ENCODE measurements at places on chromosomes 5 and 9.

DNA sequence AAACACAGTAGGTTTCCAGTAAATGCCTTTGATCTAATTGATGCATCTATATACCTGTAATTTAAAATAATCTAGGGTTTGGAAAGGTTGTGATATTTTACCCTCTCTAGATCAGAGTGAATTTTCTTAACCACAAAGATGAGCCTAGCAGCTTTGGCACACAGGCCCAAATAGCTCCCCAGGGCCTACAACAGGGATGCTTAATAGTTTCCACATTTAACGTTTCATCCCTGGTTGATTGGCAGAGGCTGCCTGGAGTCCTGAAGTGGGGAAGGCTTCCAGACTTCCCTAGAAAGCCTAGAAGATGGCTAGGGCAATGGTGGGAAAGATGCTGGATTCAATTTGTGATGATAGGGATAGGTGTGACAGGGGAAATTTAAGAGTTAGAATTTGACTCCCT lies 206.6 kb downstream of the NSG2 start:
- no peak for DNase-seq

DNA sequence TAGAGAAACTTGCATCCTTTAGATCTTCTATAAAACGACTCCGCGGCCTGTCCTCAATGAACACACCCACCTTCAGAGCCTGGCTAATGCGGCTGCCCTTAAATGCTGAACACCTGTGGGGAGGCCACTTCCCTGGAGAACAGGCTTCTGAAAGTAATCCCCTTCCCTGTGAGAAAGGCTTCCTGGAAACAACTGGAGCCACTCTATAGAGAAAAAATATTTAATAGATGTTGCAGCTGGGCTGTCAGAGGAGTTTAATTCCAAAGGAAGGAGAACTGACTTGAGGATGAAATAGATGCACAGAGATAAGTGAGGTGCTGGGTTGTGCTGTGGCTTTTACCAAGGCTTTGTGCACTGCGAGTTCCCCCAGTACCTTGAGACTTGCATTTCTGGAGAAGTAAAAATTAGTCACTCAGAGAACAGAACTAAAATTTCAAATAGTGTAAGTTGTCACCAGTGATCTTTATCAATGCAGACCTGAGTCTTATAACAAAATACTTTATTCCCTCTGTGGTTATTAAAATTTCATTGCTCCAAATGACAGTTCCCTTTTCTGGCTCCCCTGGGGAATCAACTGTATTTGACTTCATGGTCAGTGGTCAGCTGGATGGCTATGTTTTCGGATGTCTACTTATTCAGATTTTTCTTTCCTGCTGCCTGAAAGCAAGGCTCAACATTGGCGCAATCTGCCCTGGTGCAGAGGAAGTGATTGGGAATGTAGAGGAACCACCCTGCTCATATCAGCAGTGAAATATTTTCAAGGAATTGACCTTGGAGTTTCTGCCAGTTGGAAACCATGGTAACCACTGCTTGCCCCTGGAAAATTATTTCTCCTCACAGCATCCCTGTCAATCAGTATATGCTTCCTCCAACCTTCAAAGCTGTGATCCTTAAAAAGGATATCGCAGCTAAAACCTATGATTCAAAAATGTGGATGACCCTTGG lies 238.8 kb downstream of the SMARCA2 start:
- no peak for DNase-seq

DNA sequence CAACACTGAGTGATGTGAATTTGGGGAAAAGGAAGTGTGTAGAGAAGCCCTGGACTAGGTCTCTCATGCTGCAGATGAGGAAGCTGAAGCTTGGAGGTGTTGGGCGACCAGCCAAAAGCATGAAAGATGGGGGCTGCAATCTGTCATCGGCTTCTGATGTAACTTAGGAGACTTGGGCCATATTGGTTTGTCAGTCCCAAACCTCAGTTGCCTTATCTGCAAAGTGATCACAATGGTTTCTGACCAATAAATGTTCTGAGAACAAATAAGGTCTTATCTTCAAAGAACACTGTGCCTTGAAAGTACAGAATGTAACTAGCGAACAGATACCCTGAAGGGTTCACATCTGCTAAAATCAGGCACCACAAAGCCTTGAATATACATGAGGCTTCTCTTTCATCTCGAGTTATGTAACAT lies 198.4 kb upstream of the NR3C1 start:
- no peak for DNase-seq

DNA sequence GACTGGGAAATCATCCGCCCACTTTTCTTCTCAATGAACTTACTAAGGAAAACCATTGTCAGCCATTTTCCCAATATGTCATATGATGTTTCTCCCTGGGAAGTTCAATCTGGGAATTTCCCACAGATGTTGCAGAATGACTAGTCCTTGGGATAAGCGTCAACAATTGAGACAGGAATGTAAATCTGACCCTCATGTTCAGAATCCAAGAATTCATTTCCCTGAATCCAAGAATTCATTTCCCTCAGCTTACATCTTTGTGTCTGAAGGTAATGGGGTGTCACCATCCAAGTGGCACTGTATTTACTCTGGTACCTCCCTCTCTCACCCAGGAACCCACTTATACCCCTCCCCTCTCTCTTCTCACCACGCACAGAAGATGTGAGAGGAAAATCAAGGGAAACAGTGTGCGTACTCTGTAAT lies 7.4 kb downstream of the KLF9 start:
- no peak for DNase-seq

GRCh38 chr5:124972703-124973102 lies 226.3 kb upstream of the ZNF608 start:
- DNase-seq, result no peak

DNA sequence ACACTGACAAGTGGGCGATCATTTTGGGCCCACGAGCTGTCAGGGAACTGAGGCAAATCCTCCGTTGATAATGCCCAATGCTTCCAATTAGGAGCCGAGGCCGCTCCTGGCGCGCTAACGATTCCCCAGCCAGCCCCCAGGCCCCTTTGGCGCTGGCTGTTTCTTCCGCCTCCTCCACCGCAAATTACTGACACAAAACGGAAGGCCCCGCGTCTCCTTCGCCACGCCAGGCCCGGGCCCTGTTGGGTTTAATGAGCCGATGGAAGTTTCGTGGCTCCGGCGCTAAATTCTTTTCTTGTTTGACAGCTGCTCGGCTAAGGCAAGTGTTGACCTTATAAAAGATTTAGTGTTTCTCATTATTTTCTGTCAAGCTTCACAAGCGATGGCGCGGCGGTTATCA lies 25.7 kb upstream of the BARHL1 start:
- no peak for DNase-seq

DNA sequence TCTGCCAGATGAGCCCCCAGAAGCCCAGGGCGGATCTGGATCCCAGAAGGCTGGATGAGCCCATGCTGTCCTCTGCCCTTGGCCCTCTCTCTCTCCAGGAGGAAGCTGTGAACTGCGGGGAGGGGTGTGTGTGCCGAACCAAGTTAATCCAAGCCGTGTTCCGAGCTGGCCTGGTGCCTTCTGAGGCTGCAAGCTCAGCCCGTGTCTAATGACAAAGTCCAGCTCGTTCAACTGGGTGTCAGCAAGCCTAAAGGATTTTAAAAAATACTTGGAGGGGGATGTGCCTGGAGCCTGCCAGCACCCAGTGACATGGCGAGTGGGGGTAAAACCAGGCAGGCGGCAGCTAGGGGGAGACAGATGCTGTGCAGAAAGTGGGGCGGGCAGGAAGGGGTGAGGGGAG lies 8.0 kb downstream of the STC2 start:
- DNase-seq, result no peak

- no peak for DNase-seq
Measured at GRCh38 chr5:35101016-35101415, 53.3 kb upstream of the AGXT2 start.

GRCh38 chr5:35247648-35248034 lies 17.4 kb upstream of the PRLR start:
- DNase-seq, result no peak

GRCh38 chr9:10168241-10168640 lies 444.6 kb downstream of the PTPRD start:
- DNase-seq, result no peak

- no peak for DNase-seq
Measured at GRCh38 chr9:136621734-136622093, 41.0 kb upstream of the EGFL7 start.

DNA sequence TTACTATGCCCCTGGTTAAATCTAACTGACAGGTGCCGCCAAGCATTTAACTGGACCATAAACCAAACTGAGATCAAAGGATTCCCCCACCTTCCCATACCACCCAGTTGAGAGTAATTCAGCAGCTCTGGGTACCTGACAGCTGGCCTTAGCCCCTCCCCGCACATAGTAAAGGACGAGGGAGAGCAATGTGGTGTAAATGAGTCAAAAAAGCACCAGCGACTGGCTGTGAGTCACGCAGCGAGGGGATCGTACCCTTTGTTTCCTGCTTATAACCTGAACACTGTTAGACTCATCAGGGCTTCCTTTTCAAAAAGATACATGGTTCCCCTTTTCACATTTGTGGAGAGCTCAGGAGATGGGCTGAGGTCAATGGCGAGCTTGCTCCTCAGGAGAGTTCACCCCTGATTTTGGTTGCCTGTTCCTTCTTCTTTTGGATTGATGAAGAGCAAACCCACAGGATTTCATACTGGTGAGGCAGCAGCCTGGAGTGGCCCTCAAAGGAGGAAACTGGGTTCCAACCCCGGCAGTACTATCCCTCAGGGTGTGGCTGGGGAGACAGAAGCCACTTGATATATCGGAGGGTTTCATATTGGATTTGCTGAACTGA lies 71.5 kb downstream of the ANKRD33B start:
- DNase-seq, result peak; percentile 44

DNA sequence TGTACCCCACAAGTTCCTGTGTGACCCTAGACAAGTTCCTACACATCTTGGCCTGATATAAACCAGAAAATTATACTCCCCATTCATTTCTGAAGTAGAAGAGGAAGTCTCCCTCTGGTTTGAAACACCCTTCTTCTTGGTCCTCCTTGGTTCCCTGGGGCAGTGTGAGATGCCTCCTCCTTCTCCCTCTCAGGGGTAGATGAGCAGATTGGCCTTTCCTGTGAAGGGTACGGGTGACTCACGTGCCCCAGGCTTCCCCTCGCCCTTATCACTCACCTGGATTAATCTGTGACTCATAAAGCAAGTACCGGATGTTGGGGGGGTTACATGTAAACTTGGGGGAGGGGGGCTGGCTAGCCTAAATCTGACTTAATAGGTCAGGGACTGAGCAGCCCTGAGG lies 11.1 kb upstream of the AQP3 start:
- DNase-seq, result peak; percentile 48

DNA sequence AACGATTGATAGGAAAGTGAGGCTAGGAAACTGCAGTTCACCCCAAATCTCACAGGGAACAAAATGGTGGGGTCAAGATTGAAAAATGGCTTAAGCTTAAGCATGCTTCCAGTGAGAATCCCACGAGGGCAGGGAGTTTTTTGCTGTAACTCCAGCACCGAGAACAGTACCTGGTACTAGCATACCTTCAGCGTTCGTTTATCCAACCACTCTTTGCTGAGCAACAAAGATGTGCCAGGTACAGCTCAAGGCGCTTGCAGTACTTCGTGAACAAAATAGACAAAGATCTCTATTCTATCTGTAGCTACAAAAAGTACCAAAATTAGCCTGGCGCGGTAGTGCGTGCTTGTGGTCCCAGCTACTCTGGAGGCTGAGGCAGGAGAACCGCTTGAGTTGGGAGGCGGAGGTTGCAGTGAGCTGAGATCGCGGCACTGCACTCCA lies 778 bp upstream of the PPP6C start:
- no peak for DNase-seq

DNA sequence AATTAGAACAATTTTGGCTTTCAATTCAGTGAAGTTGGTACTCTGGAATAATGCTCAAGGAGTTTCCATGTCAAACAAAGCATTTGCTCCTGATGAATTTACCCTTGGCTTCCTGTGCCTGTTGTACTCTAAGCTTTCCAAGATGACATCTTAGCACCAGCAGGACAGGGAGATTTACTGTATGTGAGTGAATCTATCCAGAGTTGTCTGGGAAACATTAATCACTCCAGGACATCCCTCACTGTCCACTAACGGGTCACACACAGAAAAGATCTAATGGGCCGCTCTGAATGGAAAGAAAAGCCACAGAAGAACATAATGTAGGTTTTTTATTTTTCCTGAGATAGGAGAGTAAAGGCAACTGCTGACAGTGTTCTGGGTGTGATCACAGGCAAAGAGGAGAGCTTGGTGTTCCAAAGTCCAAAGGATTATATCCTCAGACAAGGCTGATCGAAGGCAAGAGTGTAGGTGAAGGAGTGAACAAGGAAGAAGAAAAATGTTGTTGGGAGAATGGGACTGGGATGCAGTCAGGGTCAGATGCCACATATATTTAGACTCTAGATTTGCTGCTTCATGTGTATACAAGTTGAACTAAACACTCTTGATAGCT lies 167.7 kb upstream of the RPS23 start:
- DNase-seq, result no peak

DNA sequence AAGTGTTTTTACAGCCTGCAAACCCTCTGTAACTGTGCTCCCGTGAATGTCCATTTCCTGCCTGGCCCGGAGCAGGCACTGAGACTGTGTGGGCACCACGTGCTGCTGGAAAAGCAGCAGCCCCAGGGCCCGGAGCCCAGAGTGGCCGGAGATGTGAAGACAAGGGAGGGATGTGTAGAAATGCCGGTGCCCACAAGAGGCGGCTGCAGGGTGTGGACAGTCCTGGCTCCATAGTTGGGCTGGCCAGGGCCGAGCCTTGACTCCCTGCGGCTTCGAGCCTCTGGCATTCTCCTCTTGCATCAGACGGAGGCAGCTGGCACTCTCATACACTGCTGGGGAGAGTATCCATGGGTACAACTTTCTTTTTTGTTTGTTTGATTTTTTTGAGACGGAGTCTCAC lies 13.2 kb upstream of the GFPT2 start:
- no peak for DNase-seq

DNA sequence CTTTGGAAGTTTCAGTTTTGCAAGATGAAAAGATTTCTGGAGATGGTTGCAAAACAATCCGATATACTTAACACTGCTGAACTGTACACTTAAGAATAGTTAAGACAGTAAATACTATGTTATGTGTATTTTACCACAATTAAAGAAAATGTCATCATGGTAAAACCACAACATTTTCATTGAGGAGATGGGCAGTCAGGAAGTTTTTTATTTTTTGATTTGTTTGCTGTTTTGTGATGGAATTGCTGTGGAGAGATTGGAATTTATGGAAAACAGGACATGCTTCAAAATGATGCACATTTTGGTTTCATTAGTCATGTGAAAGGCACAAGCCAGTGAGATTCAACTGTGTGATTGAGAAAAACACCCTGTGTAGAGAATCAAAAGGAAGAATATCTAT lies 90.5 kb upstream of the AGXT2 start:
- DNase-seq, result no peak

DNA sequence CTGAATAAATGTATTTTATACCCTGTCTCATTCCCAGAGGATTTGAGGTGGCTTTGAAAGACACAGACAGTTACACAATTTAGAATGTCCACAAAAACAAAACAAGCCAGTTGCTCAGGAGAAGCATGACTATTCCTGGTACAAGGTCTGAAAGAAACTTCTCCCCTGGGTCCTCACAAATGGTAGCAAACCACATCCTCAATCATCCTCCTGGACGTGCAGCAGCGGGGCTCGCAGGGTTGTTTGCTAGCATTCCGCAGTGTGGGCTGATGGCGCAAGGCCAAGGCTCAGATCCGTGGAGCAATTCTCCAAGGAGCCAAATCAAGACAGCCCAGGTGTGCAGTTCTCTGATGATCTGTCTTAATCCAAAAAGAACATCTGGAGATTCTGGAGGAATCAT lies 210.3 kb downstream of the ACTL7B start:
- no peak for DNase-seq

GRCh38 chr9:26754509-26755164 lies 138.0 kb downstream of the CAAP1 start:
- DNase-seq, result no peak
